ENCODE measurements at places on chromosomes 13 and 19.

- DNase-seq: no peak
Observed at GRCh38 chr13:74891610-74892009, 590.4 kb downstream of the TBC1D4 start.

GRCh38 chr13:25253702-25254101 lies 33.6 kb downstream of the MTMR6 start:
- DNase-seq: no peak

DNA sequence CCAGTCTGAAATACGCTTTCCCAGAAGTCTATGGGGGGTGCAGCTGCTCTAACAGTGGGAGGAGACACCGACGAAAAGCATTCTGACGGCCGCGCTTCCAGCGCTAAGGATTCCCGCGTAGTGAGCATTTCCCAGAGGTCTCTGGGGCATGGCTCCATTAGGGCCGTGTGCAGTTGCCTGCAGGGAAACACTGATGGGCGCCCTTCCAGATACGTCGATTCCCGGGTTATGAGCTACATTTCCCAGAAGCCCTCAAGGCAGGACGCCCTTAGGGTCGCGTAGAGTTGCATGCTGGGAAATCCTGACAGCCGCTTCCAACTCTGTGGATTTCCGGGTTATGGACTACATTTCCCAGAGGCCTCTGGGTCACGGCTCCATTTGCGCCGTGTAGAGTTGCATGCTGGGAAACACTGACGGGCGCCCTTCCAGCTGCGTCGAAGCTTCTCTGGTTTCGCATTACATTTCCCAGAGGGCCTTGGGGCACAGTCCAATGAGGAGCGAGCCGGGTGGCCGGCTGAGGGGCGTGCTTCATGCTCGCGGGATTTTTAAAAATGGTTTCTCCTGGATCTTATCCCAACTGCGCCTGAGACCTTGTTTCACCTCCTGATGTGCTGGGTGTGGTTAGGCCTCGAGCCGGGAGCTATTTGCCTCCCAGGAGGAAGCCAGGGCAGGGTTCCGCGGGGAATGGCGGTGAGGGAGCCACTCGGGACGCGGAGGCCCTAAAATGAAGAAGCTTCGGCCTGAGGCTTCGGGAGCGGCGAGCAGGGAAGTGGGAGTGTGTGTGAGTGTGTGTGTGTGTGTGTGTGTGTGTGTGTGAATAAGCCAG lies 17.2 kb upstream of the ZNF331 start:
- peak; percentile 86 for DNase-seq

GRCh38 chr13:37144661-37145060 lies 39.2 kb upstream of the CSNK1A1L start:
- DNase-seq: no peak

DNA sequence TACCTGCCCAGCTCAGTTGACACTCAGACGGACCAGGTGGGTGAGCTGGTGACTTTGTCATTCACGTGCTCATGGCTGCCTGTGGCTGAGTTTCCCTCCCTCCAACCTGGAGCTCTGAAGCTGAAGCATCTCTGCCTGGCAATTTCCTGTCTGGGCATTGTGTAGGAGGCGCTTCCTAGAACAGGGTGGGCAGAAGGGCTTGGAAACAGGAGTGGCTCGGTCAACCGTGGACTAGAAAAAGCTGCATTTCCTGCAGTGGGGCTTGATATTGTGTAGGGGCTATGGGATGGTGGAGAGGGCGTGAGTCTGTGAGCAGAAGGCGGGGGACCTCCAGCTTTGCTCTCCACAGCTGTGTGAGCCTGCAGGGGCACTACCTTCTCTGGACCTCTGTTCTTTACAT lies 278.3 kb downstream of the TEX29 start:
- DNase-seq: no peak
